Neural crest cell (in vitro differentiated cells): ENCODE measurements at places on chromosomes 1 and 21.

- DNase-seq: no peak
These were observed 7.1 kb upstream of the ZNF678 start for GRCh38 chr1:227556288-227556687.

DNA sequence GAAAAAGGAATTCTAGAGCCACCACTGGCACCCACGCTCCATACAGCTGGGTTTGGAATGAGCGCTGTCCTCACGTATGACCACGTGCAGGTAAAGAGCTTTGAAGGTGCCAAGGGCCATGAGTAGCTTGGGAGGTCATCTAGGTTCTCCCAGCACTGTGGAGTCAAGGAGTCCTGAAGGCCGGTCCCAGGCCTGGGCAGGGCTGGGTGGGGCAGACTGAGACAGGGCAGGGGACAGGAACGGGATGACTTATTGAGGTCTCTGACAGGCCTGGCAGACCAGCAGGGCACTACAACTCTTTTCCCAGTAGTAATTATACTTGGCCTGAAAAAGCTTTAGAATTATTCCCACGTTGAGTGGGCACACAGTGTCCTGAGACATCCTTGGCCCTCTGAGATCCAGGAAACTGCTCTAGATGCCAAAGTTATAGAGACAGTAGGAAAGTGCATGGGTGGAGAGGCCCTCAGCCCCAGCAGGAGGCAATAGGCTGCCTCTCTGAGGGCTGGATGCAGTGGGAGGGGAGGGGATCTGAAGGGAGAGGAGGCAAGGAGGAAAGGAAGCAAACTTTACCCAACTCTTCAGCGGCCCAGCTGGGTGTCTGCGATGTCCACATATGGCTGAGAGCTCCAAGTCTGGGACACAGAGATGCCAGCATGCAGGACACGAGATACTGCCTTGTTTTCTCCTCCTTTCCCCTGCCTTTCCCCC, 1.8 kb upstream of the CDA start:
- no peak for DNase-seq

DNA sequence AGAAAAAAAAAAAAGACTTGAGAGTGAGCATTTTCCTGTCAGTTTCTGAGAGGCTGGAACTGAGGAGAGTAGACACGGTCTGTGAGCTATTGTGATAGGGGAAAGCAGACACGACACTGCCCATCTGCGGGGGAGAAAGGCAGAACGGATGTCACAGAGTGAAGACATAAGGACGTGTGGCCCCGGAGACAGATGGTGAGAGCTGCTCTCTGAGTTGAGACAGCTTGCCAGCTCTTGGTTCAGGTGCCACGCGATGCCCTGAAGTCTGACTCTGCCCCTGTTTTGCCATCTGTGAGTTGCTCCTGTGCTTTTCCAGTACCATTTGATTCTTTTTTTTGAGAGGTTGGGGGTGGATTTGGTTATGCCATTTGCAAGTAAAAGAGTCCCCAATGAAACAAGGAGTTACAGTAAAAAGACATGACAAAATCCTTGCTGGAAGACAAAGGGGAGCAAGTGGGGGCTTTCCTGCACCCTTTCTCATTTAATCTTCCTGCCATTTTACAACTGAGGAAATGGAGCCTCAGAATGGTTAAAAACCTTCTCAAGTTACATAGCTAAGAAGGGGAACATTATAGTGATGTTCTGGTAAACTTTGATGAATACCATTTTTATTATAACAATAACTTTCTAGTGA, 128.9 kb upstream of the DNAH14 start:
- no peak for DNase-seq

DNA sequence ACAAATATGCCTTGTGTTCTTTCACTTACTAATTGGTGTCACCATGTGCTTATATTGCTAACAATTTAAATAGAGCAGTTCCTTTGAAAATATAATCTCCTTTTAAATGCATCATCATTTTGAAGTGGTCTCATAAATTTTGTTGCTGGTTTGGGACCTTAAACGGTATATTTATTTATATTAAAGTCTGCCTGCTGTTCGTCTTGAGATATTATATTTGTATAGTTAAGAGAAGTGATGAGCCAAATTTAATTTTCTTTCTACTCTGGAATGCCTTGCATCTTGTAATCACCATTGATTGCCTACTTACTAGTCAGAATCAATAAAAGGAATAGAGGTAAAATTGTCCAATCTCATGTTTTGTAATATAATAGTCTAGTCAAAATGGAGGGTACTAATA, 91.6 kb downstream of the NTNG1 start:
- DNase-seq: no peak

DNA sequence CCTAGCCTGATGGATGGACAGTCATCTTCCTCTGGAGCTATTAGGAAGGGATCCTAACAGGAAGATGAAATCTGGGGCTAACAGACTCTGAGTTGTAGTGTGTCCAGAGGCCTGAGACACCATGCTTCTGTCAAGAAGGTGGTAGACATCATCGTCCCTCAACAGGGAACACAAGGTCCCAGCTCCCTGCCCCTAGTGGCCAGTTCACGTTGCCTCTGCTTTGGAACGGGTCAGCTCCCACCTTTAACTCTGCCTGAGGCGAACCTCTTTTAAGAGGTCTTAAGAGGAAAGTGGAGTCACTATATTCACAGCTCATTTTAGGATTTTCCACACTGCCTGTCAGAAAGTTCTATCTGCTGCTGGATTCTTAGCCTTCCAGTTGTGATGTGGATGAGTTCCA, 28.3 kb downstream of the LRRC71 start:
- no peak for DNase-seq

GRCh38 chr1:223706077-223706973, 6.0 kb upstream of the CAPN2 start:
- DNase-seq: no peak

- no peak for DNase-seq
These were observed 66.5 kb downstream of the RYR2 start for GRCh38 chr1:237108297-237109040.
